ENCODE measurements at places on chromosomes 1 and 21.
A peak's percentile ranks its signal among the peaks of the same experiment; 100 is the strongest.

DNA sequence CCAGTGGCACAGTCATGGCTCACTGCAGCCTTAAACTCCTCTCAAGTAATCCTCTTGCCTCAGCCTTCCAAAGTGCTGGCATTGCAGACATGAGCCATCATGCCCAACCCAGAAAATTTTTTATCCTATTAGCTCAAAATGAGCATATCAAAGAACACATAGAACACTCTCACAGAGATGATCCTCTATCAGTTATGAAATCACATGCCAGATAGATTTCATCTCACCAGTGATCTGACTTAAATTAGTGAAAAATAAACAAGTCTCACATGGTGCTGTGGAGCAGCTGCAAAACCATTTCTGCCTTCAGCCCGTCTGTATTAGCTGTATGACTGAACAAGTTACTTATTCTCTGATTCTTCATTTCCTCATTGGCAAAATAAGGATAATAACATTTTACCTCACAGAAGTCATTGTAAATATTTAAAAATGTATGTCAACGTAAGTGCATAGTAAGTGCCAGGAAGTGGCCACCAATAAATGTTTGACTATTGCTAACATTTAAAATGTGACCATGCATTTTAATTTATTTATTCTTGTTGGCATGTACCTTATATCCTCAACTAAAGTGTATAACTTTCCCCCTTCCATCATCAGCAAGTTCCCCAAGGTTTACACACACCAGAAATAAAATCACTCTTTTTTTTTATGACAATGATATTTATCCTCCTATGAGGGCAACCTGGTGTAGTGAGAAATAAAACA, 29.0 kb upstream of the SLC19A2 start:
- no peak for DNase-seq

- DNase-seq: no peak
Observed at GRCh38 chr21:40120940-40121575, 253.8 kb downstream of the PCP4 start.

DNA sequence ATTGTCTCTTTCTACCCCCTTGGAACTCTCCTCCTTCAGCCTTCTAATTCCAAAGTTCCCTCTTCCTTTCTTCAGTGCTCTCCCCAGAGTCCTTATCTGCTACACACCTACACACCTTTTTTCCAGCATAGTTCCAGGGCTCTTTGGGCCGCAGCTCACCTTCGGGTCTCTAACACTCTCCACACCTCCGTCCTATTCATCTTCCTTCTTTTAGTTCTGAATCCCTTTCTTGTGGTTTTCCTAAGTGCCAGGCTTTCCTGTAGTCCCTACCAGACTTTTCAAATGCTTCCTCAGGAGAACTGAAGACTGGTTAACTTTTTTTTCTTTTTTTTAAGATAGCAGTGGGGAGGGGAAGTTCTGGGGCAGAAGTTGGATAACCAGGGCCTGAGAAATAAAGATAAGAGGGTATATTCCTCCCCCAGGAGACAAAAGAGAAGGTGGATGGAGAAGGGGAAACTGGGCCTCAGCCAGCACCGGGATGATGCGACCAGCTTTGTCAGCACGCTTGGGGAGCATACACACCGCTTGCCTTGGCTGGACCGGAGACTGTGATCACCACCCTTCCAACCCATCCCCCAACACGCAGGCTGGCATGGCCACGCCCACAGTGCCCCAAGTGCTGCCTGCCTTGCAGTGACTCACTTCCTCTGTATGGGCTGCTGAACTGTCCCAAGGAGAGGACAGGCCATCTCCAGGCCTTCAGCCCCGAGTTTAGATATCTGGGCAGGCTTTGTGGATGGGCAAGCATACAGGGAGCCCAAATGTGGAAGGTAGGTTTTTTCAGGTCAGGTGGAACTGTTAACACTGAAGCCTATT, 2.5 kb upstream of the CERS2 start:
- DNase-seq: peak; percentile 87

DNA sequence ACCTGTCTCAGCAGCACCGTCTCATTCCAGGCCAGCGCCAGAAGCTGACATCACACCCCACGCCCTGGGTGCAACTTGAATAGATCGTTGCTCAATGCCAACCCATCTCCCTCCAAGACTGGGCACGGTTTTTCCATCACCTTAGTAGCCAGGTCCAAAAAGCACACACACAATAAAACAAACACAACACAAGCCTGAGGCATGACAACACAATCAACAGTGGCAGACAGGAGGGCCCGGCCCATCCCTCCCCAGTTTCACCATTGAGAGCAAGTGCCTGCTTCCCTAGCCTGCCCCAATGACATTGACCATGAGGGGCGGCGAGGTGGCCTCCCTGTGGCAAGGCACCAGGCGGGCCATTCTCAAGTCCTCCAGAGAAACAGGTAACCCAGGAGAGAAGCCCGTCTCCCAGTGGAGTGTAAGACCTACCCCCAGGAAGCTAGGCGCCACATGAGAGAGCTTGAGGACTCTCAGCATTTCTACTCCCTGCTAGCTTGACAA, 2.7 kb downstream of the IFFO2 start:
- no peak for DNase-seq

- DNase-seq: no peak
Observed at GRCh38 chr1:41776891-41777441, 141.8 kb downstream of the HIVEP3 start.

DNA sequence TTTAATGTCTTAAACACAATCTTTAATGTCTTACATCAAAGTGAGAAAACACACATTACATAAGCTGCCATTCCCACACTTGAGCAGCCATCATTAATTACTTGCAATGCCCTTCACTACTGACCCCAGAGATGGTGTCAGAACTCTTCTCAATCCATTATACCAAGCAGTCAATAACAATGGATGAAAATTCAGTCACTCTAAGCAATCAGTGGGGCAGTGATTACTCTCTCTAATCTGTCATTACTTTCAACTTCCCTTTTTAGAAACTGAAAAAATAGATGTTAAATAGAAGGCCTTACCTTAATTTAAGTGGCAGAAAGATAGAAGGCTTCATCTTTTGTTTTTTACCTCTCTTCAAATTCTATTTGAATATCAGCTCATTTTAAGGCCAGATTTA, 9.7 kb upstream of the FRRS1 start:
- DNase-seq: no peak

- no peak for DNase-seq
Observed at GRCh38 chr1:164783778-164784555, 225.0 kb downstream of the PBX1 start.

DNA sequence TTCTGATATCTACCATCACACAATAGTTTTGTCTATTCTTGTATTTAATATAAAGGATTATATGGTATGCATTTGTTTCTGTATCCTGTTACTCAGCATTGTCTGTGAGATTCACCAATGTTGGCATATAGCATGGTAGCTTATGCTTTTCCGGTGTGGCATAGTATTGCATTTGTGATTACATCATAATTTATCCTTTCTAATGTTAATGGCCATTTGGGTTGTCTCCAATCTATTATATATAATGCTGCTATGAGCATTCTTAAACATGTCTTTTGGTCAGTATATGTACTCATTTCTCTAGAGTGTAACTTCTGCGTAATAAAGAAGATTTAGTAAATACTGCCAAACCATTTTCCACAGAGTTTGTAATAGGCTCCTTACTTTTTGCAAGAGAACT, 40.9 kb upstream of the GFI1 start:
- DNase-seq: no peak

- DNase-seq: peak; percentile 83
Observed at GRCh38 chr1:226912587-226913176, 27.4 kb upstream of the COQ8A start.

- no peak for DNase-seq
Observed at GRCh38 chr21:38784458-38785266, 21.1 kb upstream of the ETS2 start.

DNA sequence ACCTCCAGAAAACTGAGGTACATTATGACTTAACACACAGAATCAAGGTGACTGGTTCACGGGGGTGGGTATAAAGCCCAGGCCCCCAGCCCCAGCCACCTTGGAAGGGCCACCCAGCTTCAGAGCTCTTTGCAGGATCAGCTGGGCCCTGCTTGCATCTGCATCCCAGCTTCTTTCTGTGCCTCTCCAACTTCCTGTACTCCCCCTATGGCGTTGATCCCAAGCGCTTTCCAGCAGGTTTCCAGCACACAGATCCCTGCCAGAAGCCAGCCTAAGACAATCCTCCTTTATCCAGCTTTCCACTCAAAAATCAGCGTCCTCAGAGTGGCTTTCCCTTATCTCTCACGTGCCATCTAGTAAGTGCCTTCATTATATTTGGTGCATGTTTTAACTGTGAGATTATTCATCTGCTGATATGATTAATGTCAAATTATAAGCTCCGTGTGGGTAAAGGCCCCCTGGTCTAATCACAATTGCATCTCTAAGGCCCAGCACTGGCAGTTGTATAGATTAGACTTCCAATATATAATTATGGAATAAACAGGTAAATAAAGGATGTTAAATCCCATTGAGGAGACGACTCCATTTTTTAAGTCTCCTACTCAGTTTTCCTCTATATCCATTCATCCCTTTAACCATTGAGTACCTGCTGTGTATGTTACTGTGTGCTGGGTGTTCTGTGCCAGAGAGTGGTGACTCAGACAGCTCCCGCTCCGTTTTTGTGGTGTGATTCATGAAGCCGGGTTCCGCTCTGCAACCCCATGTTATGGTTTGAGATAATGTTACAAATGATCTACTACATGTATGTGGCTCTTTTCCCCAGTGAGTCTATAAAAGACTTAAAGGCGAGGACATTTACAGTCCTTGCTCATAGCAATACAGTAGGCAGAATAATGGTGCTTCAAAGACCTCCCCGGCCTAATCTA, 387.6 kb downstream of the PCP4 start:
- DNase-seq: no peak

DNA sequence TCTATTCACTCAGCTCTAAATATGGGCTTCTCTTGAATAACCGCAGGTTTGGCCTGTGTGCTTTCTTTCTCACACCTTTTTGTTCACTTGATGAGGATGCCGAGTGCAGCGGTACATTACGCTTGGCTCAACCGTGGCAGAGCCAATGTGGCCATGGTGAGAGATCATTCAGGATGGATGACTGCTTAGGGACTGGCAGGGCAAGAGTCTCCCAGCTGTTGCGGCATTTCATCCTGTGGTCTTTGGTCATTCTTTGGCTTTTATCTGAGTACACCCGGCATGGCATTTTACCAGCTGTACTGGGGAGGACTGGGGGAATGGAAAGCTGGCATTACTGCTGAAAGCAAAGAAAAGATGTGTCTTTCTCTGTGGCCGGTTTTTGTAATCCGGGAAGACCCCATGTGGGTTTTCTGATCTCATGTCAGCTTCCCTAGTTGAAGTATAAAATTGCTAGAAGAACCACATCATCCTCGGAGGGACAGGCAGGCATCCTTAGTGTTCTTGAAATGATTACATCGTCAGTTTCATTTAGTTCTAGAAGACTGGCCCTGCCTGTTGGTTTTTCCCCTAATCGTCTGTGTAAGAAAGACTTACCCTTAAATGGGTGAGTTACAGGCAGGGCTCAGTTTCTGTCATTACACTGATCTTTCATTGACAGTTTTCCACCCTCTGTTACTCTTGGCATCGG, 15.1 kb downstream of the PCP4 start:
- DNase-seq: no peak

- peak; percentile 64 for DNase-seq
Observed at GRCh38 chr1:94646141-94646643, 104.6 kb upstream of the F3 start.

- no peak for DNase-seq
Observed at GRCh38 chr1:121522061-121522759, 337.4 kb downstream of the SRGAP2C start.

DNA sequence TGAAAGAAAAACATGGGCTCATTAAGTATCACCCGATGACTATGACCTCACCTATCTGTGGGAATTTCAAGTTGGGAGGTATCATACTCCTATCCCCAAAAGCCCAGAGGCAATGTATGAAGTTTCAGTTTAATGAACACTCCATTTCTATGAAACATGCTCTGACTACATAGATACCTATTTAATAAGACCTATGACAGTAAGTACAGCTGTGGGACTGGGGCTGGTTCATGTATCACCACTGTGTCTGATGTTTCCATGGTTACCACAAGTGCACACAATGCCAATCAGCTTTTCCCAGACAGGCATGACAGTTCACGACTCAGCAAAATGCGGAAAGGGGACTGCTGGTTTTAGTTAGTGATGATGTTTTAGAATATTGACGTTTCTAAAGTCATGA, 167.7 kb downstream of the SIPA1L2 start:
- DNase-seq: peak; percentile 54

GRCh38 chr1:159171254-159171687, at the start of gene CADM3:
Gene CADM3, plus strand, starts transcription at chr1:159171615. Its CDS starts 151 bp downstream, at chr1:159171766.
- peak; percentile 66 for DNase-seq

DNA sequence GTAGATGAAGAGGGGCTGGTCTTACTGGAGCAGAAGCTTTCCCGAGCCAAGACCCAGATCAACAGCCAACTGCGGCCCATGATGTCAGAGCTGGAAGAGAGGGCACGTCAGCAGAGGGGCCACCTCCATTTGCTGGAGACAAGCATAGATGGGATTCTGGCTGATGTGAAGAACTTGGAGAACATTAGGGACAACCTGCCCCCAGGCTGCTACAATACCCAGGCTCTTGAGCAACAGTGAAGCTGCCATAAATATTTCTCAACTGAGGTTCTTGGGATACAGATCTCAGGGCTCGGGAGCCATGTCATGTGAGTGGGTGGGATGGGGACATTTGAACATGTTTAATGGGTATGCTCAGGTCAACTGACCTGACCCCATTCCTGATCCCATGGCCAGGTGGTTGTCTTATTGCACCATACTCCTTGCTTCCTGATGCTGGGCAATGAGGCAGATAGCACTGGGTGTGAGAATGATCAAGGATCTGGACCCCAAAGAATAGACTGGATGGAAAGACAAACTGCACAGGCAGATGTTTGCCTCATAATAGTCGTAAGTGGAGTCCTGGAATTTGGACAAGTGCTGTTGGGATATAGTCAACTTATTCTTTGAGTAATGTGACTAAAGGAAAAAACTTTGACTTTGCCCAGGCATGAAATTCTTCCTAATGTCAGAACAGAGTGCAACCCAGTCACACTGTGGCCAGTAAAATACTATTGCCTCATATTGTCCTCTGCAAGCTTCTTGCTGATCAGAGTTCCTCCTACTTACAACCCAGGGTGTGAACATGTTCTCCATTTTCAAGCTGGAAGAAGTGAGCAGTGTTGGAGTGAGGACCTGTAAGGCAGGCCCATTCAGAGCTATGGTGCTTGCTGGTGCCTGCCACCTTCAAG, 57.3 kb downstream of the LAMC2 start:
- DNase-seq: peak; percentile 55

- no peak for DNase-seq
Observed at GRCh38 chr1:221085701-221086375, 206.6 kb downstream of the HLX start.

GRCh38 chr1:44020464-44020863, 10.8 kb downstream of the SLC6A9 start:
- no peak for DNase-seq

GRCh38 chr1:233704898-233705723, 91.2 kb downstream of the KCNK1 start:
- no peak for DNase-seq

GRCh38 chr1:161502181-161502580, 3.1 kb upstream of the FCGR2A start:
- no peak for DNase-seq

- DNase-seq: no peak
Observed at GRCh38 chr1:187924252-187924651, 1095.5 kb downstream of the PLA2G4A start.

Data from islet precursor cell (in vitro differentiated cells).